ENCODE measurements at places on chromosomes 2 and 18.
A peak's percentile ranks its signal among the peaks of the same experiment; 100 is the strongest.

- no peak for DNase-seq
Measured at GRCh38 chr2:224769489-224769888, 53.3 kb upstream of the CCDC195 start.

DNA sequence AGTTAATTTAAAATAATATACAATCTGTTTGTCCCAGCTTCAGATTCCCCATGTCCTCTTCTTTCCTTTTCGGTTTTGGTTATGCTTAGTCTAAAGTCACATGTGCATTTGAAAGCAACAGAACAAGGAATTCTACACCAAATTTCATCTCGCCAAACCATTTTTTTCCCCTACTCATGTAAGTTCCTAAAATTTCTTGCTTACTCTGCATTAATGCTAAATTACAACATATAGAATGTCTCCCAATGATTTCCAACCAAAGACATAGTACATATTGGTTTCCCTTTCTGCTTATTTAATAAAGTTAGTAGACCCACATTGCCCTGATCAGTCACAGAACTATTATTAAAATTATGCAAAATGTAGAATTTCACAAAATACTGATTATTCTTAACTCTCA lies 212.3 kb downstream of the ARHGAP15 start:
- DNase-seq = no peak

DNA sequence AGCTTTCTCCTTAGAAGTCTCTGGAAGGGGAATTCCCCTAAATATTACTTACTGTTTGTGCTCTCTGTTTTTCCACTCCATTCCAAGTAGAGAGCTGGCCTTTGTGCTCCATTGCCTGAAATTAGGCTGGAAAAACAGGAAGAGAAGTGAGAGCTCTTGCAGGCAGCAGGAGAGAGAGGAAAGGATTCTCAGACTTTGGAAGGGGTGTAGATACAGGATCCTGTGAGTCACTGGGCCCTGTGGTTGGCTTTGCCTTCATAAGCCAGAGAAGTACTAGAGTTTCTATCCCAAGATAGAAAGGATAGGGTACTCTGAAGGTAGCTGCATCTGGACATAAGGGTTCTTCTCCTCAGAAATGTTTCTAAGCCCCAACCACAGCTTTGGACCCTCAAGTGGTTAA lies 188.9 kb downstream of the CMPK2 start:
- no peak for DNase-seq

DNA sequence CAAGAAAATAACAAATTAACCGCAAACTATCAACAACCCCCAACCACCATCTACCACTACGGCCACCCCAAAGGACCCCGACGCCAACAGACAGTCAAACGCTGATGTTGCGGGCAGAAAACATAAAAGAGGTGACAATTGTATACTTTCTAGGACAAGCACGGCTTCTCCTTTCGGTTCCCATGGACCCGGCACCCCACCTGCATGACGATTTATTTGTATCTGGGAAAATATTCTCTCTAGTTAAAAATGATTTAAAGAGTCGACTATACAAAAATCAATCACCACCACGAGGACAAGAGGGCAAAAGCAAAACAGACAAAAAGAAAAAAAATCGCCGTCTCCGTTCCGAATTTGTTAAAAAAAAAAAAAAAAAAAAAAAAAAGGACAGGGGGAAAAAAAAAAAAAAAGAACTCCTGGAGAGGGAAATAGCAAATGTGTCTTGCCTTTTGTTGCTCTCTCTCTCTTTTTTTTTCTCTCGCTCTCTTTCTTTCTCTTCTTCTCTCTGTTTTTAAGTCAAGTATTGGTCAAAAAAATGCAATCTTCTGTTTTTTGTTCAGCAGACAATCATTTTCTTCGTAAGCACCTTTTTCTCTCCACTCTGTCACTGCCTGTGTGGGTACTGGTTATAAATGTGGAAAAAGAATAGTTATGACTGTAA lies 3.6 kb downstream of the SIX3 start:
- DNase-seq = no peak

DNA sequence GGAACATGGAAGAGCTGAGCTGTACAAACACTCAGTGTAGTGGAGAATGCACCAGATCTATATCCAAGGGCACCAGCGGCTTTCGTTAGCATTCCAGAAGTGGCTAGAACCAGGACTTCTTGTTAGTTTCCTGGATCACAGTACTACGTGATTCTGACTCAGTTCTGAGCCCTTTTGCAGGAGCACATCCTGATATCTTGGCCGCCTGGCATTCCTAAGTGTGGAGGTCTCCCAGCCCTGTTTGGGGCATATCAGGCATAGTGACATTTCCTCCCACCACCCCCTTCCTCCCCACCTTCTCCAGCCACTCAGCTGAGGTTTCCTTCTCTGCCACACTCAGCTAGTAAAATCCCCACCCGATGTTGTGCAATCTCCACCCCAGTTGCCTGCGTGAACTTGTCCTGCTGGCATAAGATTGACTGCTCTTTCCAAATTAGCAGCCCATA lies 63.4 kb downstream of the BMP10 start:
- DNase-seq = peak; percentile 31

DNA sequence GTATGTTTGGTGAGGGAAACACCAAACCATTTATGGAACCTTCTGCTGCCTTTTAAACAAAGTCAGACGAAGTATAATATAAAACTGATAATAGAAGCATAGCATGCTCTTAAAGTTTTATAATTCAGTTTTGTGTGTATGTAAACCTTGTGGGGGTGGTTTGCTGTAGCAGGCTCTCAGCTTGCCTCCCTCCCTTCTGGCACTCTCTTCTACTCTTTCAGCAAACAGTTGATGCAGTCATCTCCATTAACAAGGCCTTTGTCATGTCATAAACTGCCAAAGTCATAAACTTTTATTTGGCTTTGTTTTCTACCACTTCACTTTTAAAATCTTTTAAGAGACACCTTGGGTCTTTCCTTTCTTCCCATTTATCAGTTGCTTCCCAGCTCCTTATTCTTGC lies 448.2 kb upstream of the SETBP1 start:
- DNase-seq = no peak

- no peak for DNase-seq
Measured at GRCh38 chr2:121165038-121165542, 119.9 kb downstream of the TFCP2L1 start.

DNA sequence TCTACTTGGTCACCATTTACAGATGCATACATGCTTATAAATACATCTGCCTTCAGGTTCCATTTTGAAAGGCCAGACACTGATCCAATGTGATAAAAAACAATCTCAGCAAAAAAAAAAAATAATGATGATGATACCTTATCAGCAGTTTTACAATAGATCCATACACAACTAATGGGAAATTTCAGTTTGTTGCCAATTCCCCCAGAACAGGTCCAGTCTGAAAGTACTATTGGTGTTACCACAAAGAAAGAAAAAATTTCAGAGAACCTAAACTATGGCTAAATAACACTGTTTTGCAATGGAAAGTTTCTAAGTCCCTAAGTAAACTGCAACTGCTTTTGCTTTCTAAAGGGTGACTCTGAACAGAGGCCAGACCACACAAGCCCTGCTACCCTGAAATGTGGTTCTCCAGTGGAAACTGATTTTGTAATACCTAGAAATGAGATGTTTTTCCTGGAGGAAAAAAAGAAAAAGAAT lies 54.1 kb downstream of the LPIN2 start:
- DNase-seq = no peak

DNA sequence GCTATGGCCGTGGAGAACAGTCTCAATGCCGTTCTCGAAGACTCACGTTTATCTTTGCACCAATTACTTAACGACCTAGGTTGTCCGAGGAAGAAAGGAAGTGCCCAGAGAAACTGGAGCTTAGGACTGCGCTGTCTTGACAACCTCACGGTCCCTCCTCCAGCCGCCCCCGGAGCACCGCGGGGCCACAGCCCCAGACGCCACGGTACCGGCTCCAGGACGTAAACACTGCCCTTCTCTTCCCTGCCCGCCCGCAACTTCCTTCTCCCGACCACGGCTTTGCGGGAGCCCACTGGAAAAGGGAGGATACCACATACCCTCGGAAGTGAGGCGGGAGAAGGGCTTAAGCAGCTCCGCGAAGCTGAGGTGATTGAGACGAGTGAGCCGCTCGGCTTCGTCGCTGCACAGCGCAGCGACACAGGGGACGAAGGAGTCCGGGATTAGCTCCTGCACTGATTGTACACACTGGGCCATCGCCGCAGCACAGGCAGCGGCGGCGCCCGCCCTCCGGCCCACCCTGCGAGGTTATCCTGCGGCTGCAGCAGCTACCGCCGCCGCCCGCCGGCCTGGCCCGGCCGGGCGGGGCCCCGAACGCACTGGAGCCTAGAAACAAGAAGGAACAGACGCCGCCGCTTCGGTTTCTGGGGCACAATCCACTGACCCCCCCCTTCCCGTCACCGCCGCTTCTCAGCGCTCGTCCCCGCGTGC lies 483 bp downstream of the TRAPPC8 start:
- DNase-seq = peak; percentile 5

DNA sequence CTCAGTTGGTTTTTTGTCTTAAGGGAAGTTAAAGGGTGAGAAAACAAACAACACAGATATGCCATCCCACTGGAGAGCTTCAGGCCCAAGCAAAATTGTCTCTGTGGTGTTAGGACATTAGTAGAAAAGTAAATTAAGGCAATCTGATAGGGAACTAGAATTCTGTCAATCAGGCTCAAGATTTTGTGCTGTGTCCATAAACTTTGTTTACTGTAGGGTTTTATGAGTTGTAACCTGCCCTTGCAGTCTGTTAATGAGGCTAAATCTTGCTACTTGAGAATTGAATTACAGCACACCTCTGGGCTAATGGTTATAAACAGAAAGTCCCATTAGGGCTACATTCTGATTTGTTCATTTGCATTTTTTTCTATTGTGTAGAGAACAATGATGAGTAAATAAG lies 78.0 kb upstream of the OTX1 start:
- no peak for DNase-seq

DNA sequence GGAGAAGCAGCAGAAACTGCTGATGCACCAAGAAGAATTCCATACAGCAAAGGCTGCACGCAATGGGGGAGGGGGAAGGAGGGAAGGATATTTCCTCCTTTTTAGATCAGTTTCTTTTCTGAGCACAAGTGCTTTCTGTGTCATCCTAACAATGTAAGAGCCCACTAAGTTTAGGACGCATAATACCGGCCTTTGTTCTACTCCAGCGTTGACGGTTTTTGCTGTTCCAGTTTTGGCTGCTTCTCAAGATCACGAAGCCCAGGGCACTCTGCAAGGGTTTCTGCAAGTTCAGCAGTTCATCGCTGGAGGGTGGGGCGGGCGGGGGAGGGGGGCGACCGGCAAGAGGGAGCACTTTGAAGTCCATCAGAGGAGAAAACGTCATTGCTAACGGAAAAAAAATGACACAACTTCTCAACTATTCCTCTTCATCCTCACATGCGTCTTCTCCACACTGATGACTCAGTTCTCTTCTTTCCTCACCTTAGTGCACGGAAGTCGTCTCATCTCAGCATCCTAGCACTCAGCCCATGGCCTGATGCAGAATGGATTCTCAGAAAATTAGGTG lies 8.7 kb downstream of the FAM178B start:
- DNase-seq = peak; percentile 82

- DNase-seq = no peak
Measured at GRCh38 chr2:29759360-29759759, 162.0 kb downstream of the ALK start.

DNA sequence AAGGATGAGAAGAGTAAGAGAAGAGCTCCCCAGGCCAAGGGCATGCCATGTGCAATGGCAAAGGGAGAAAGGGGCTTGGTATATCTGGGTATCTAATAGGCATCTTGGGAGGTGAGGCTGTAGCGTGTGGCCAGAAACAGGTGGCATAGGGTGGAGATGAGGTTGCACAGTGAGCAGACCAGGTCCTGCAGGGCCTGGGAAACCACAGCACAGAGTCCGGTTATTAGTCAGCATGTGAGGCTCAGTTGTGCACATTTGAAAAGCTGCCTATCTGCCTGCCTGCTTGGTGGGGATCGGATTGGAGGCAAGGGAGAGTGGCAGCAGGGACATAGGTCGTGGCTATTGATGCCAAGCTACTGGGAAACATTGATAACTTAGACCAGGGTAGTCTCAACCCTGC lies 190.6 kb downstream of the TPGS2 start:
- no peak for DNase-seq

- DNase-seq = no peak
Measured at GRCh38 chr2:8524388-8524787, 157.5 kb upstream of the ID2 start.

DNA sequence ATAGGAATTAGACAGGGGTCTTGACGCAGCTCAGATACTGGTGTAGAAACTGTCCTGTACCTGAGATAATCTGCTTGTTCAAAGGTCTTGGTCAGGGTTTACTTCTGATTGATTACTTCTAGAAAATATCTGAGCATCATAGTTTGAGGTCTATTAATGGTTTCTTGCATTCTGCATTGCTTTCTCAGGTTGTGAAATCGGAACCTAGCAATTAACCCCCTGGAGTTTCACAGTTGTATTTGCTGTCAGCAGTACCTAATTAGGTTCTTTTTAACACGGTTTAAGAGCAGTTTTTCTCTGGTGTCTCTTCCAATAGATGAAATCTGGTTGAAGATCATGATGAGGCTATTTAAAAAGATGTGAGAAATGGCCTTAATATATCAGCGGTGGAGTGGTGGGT lies 428.6 kb upstream of the SYT4 start:
- no peak for DNase-seq

GRCh38 chr2:108855194-108855593 lies 68.6 kb downstream of the CCDC138 start:
- peak; percentile 9 for DNase-seq

DNA sequence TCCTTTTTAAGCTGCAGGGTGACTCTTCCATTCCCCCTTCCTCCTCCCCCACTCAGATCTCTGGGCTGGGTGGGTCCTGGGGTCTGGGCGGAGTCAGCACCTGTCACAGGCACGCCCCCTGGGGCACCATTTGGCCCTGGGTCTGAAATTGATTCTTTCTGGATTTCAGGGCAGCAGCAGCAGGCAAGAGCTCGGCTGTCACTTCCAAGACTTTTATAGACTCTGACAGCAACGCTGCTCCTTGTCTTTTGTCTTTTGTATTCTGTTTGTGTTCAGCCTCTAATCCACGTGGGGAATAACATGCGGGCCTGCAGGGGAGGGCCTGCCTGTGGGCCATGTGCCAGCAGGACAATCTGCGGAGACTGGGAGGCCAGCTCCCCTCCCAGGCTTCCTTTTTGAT lies 3.9 kb downstream of the BOD1L2 start:
- DNase-seq = no peak

DNA sequence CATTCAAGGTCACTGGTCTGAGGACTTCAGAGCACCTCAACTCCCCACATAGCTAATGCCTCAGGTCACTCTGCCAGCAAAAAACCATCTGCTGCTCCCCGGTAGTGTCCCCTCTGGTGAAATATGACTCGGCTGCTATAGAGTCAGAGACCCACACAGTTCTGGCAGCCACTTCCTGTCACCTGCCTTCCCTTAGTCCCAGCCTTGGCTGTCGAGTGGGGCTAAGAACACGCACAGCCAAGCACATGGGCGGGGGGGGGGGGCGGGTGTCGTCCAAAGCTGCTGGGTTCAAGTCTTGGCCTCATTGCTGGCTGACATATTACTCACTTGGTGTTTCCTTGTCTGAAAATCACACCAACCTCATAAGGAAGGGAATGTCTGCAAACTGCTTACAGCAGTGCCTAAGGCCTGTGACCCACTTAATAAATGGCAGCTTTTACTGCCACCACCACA lies 37.5 kb downstream of the POLR1A start:
- peak; percentile 71 for DNase-seq

DNA sequence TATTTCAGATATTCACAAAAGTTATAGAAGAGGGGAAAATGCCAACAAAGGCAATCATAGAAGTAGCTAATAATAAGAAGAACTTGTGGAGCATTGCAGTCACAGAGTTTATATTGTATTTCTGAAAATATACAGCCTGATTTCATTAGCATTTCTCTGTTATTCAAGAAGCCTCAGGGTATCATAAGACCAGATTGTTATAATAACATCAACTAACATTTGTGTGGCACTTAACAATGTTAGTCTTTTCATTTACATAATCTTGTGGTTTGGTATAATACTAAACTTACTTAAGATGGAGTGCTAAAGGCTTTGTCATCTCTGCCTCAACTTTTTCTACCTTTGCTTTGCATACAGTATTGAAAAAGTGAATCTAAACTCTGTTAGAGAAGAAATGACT lies 61.6 kb upstream of the TACR1 start:
- no peak for DNase-seq

Data from HTR-8/SVneo (cell line).